Inflammatory macrophage (primary cell): ENCODE measurements at places on chromosomes 12 and 14.

- DNase-seq = no peak
Observed at GRCh38 chr12:28698553-28698952, 450.5 kb upstream of the FAR2 start.

GRCh38 chr12:127284870-127285431, 982.0 kb upstream of the TMEM132C start:
- no peak for DNase-seq

DNA sequence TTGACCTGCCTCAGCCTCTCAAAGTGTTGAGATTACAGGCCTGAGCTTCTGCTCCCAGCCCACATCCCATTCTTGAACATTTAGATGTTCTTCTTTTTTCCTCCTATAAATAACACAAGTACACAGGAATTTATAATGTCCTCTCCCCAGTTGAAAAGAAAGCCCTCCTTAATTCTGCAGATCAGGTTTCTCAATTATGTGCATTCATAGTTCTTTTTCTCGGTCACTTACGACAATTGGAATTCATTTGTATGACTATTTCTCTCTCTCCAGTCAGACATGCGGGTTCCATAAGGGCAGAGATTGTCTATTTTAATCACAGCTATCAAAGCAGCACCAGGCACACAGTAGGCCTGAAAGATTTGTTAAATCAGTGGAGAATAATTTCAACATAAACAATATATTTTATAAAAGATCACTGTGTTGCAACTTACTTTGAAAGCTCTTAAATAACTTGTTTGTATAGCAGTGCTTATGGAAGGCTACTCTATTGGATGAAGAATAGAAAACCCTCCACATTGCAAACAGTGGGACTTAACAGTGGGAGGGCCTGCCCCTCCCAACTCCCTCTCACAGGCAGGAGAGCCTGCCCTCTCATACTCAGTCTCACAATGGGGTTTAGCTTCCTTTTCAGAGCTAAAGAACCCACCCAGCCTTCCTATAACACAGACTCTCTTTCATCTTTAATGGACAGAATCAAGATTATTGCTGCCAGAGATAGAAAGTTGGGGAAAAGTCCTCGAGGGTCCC, 84.1 kb upstream of the TRAF3 start:
- no peak for DNase-seq

DNA sequence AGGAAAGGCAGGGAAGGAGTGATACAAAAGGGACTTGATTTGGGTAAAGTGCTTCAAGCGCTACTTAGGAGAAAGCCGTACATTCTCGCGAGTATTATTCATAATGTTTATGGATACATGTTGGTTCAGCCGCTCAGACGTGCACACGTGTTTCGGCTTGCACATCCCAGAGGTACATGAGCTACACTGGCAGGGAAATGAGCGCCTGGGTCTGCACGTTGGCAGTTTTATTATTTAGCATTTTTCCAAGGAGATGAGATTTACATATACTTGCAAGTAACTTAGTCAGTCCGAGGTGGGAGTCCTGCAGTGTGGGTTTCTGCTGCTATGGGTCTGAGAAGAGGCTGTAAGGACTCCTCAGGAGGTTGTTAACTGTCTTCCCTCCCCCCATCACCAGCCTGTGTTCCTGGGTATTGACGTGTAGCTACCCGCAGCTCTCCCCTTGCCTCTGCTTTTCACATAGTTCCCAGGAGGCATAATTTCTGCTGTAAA, 1.5 kb downstream of the PRKCH start:
- no peak for DNase-seq

DNA sequence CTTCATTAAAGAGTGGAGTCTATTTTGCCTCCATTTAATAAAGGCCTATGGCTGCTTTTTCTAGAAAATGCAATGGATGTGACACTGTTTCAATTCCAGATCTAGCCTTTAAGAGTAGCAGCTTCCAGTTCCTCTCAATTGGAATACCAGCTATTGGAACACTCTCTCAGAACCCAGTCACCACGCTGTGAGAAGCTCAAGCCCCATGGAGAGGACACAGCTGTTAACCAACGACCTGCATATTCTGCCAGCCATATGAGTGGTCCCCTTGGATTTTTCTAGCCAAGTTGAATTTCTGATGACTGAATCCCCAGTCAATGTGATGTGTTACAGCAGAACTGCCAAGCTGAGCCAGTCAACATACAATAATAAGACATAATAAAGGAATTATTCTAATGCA, 131.8 kb downstream of the TMTC3 start:
- no peak for DNase-seq

- DNase-seq = no peak
Observed at GRCh38 chr12:58681730-58682129, 238.6 kb downstream of the LRIG3 start.
